Karpas-422 (cell line): ENCODE measurements at places on chromosomes 3 and 15.

- DNase-seq: no peak
These were observed 22.9 kb downstream of the ANP32A start for GRCh38 chr15:68797599-68798345.

DNA sequence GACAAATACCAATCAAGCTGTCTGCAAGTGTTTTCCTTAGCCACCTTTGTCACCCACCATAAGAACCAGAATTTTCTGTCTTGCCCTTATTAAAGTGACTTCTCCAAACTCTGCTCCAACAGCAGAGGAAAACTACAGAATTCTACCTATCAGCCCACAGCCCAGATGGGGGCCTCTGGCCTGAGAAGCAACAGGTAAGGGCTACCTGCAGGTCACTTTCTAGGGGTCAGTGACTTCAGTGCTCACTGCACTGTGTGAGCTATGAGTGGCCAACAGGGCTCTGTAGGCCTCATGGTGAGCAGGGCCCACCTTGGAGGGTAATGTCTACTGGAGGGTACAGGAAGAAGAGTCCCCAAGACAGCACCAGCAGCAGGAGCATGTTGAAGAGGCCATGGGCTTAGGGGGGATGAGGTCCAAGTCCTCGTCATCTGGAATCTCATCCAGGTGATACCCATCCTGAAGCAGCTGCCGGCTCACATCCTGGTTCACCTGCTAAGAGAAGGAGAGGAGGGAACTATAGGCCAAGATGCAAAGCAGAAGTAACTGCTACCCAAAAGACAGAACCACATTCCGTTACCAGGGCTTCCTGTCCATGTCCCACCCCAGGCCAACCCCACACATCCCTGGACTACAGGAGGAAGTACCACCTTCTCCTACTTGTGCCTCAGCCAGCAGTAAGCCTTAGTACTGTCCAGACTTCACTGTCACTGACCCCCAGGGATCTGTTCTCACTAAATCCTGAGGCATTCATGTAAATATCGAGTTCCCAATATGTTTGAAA lies 4.2 kb downstream of the FAM219B start:
- no peak for DNase-seq

DNA sequence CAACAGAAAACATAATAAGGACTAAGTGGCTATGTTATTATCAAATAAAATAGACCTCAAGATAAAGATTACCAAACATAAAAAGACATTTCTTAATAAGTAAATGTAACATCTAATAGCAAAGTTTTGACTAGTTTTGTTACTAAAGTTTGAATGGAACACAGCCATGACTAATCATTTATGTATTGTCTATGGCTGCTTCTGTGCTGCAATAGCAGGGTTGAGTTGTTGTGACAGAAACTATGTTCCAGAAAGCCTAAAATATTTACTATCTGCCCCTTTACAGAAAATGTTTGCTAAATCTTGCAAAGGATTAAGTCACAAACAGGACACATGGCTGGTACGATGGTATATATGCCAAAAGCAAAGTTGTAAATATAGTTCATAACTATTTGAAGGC lies 37.9 kb upstream of the MYH15 start:
- DNase-seq: no peak

GRCh38 chr3:101833446-101833974 lies 15.8 kb upstream of the NFKBIZ start:
- DNase-seq: no peak

- DNase-seq: no peak
These were observed 904.2 kb downstream of the ROBO1 start for GRCh38 chr3:78863306-78864203.

GRCh38 chr15:33956397-33956796 lies 11.9 kb upstream of the CHRM5 start:
- DNase-seq: peak; percentile 28

- DNase-seq: no peak
These were observed 89.5 kb downstream of the CTNNB1 start for GRCh38 chr3:41288785-41289184.

DNA sequence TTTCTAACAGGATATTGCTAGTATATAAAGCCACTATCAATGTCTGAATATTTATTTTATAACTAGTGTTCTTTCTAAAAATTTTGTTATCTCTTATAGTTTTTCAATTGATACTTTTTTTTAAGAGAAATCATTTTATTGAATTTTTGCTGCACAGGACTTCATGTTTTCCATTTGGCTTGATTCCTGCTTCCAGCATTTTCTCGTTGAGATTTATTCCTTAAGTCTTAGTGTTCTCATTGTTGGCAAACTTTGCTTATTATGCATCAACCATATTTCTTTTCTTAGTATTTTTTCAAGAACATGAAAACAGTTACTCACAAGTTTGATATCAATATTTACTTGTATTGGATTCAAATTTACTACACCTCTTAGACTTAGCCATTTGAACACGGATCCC lies 113.4 kb downstream of the UNC13C start:
- DNase-seq: no peak

- DNase-seq: peak; percentile 90
These were observed 20.1 kb downstream of the KBTBD8 start for GRCh38 chr3:67018105-67018788.

DNA sequence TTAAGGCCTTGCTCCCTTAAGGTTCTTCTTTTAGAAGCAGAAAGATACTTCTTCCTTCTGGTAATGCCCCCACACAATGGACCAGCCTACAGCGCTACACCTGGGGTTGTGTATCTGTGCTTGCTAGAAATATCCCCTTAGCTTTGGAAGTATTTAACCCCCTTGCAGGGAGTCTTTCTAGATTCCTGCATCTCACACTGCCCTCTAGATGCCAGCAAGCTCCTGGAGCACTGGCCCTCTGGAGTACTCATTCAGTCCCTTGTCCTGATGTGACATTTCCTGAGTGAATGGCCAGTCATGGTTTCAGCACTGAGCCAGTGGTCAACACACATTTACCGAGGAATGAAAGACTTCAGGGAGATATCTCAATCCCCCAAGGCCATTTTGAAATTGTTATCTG lies 30.4 kb upstream of the RBP2 start:
- no peak for DNase-seq

GRCh38 chr15:50163719-50164410 lies 18.1 kb upstream of the SLC27A2 start:
- DNase-seq: peak; percentile 45

DNA sequence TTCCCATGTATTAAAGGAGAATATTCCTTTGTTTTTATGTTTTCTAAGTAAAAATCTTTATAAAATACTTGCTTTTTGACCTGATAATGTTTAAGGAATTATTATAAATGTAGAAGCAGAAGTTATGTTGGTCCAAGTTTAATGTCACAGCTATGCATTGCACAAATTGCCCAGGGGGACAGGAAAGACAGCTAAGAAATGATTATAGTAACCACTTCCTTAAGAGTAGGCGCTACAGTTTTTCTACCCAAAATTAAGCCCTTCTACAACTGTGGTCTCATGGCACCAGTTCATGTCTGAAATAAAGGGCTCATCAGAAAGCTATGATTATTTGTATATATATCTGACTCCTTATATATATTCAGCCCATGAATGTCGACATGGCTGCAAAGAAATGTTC lies 176.4 kb downstream of the GBE1 start:
- DNase-seq: no peak

DNA sequence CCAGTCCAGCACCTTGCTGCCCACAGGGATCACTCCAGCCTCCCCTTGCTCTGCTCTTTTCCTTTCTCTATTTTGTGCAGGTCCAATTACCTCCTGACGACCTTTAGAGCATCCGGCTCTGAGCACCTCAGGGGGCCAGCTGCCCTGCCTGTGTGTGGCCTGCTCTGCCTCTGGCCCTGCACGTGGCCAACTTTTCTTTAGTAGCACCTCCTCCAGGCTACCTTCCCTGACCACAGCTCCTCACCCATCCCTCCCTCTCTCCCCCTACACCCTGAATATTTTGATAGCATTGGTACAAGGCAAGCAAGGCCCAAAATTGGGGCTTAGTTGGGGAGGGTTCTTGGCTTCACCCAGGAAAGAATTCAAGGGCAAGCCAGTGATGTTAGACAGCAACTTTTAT lies 66.9 kb upstream of the PRR20G start:
- no peak for DNase-seq

DNA sequence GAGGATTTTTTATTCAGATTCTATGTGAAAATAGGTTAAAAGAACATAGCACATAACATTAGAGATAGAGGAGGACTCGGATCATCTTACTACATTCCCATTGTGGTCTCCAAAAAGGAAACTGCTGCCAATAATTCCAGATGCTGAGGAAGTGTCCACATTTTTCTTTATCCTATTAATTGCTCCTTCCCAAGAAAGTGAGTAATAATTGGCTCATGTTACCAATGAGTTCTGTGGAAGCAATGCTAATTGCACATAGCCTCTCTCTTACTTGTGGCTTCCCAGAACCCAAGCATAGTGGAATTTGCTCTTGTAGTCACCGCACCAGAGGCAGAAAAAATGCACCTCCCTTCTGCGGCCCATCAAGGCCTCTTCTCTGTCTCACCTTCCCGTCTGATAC lies 208.4 kb downstream of the PLOD2 start:
- DNase-seq: no peak

DNA sequence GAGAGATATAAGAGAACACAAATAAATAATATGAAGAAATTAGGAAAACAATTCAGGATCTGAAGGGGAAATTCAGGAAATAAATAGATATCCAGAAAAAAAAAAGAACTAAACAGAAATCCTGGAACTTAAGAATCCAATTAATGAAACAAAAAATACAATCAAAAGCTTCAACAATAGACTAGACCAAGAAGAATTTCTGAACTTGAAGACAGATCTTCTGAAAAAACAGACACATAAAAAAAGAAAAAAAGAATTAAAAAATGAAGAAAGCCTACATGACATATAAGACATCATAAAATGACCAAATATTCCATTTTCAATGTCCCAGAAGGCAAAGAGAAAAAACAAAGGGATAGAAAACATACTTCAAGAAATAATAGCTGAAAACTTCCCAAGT lies 68.3 kb upstream of the IMPG2 start:
- peak; percentile 51 for DNase-seq

DNA sequence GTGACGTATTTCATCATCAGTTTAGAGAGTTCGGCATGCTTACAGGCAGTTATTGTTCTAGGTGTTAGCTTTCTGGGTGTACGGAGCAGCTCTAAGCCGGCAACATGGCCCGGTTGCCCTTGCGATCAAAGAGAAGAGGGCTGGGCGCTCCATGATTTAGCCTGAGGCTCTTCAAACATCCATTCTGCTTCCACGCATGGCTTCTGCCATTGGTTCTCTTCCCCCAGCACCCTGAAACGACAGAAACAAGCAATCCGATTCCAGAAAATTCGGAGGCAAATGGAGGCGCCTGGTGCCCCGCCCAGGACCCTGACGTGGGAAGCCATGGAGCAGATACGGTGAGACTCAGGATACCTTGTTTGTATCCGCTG lies 574 bp downstream of the NGRN start:
- peak; percentile 81 for DNase-seq

- DNase-seq: no peak
These were observed 207.1 kb downstream of the PTPRG start for GRCh38 chr3:61768284-61769037.

GRCh38 chr3:172859041-172859440 lies 108.5 kb downstream of the ECT2 start:
- DNase-seq: no peak

DNA sequence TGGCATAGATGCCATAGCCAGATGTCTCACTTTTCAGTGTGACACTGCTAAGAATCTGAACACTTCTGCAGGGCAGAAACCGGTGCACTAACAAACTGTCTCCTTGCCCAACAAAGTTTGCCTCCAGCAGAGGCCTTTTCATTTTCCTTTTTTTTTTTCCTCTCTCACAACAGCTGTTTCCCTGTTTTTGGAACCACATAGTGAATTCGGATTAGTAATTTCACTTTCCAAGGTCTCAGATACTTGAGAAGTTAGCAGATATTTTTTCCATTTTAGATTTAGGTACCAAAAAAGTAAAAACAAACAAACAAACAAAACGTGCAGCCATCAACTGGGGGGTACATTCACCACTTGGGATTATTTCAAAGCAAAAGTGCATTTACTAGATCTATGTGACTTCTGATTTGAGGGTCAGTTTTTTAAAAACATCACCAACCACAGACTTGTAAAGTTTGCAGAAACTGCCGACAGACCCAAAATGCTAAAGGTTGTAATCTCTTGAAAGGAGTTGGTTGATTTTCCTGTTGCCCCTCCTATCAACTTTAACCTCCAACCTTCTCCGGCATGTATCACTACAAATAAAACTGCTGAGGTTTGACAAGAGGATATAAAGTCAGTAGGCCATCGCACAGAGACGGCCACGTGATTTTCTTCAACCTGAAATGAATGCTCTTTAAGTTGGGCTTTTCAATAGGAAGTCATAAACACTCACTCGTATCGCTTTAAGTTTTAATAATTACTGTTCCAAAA lies 169.1 kb downstream of the CDIN1 start:
- no peak for DNase-seq

DNA sequence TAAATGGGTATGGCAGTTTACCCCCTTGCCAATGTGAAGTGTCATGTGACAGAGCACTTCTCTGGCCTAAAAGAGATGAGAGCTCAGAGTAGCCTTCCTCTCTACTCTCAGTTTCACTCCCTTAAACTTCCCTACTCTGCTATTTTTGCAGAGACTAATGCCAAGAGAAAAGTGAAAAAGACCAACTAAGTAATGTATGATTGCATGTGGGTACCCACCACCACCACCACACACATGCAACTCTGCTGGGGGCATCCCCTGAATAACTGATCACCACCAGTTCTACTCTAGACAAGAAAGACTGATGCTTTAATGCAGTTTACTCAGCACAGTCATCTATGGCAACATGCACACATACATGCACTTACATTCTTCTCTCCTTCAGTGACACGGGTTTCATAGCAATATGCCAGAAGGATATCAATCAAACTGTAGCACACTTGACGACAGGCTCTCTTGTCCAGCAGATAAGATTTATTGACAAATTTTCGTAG lies 31.3 kb downstream of the SHQ1 start:
- DNase-seq: no peak

DNA sequence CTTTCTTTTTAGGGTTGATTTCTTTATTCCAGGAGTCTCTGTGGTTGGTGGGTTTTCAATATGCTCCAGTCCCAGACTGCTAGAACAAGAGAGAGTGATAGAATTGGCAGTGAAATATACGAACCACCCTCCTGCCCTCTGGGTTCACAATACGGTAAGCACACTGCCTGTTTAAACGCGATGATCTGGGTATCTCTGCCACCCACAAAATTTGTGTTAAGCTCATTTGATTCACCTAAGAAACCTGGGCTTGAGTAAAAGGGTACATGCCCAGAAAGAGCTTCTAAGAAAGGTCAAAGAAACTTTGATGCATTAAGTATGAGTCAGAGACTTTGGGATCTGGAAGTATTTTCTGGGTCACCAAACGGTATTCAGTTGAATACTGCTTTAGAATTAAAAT lies 29.8 kb downstream of the OXNAD1 start:
- no peak for DNase-seq

DNA sequence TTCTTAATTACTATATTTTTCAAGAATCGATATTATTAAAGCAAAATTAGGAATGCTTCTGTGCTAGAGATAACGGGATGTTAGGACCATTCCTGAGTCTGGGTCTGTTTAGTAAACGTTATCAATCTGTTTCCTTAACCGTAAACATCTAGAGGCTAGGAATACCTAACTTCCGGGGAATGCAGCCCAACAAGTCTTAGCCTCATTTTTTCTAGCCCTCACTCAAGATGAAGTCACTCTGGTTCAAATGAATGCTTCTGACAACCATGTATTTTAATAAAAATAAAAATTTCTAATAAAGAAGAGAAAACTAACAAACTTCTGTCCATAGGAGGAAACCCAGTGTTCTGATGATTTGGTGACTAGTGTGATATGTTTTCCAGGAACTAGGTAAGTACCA lies 11.1 kb upstream of the SELENOK start:
- no peak for DNase-seq
